ENCODE measurements at places on chromosomes 1 and 21.
A peak's percentile ranks its signal among the peaks of the same experiment; 100 is the strongest.

DNA sequence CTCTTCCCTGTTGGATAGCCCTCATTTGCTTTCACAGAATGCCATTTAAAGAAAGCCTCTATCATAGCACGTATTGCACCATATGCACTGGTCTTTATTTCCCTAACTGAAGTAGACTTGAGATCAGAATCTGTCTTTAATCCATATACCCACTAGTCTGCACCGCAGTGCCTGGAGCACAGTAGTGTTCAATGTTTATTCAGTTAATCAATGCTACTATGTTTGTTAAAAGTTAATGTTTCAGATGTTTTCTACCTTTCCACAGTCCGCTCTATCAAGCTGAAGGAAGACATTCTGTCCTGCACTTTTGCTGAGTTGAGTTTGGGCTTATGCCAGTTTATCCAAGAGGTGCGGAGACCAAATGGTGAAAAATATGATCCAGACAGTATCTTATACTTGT is 139.2 kb downstream of the ZMYM4 start:
- DNase-seq: no peak

DNA sequence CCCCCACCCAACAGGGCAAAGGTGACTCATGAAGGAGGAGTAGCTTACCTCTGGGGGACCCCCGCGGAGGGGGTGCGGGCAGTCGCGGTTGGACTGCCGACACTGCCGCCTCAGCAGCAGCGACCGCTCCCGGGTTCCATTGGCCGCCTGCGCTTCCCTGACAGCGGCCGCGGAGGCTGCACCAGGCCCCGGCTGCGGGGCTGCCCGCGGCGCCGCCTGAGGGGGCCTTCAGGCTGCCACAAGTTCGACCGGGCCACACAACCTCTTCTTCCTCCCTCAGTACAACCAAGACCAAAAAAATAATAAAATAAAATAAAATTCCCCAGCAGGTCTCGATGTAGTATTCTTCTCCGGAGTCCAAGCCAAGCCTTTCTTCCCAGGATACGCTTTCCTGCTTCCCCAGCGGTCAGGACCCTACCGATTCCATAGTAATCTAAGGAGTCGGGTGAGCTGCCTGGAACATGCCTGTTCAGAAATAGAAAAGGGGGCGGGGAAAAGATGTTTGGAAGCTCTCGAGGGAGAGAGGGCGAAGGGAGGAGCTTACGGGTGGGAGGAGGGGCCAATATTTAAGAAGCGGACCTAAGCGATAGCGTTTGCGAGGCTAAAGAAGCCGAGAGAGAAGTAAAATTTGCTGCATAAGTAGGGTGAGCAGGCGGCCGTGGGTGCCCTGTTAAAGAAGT is at the start of gene PI4KB:
PI4KB (minus strand) TSS at position 194 of the 680 bp plus-strand sequence. CDS start 10,935 bp downstream, outside the sequence.
- peak; percentile 97 for DNase-seq

- DNase-seq: no peak
Measured at GRCh38 chr1:94993931-94994645, 67.2 kb upstream of the CNN3 start.

DNA sequence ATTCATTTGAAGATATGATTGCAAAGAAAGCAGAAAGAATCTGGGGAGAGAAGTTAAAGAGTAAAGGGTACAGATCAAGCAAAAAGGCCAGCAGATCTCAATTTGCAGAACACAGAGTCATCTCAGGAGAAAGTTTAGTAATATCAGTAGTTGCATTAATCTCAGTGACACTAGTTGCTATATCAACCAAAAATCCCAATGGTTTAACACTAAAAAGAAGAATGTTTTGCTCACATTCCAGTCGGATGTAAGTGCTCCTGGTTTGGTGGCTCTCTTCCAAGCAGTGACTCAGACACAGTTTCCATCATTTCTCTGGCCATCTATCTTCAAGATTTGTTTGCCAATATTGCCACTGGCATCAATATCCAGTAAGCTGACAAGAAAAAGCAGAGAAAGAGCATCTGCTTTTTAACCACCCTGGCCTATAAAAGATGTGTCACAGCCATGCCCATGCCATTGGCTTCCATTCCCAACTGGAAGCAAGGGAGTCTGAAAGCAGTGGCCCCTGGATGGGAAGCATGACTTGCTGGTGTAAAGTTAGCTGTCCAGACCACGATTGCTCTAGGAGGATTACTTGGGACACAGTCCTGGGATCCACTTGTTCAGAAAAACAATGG is 45.5 kb upstream of the AIM2 start:
- DNase-seq: no peak

DNA sequence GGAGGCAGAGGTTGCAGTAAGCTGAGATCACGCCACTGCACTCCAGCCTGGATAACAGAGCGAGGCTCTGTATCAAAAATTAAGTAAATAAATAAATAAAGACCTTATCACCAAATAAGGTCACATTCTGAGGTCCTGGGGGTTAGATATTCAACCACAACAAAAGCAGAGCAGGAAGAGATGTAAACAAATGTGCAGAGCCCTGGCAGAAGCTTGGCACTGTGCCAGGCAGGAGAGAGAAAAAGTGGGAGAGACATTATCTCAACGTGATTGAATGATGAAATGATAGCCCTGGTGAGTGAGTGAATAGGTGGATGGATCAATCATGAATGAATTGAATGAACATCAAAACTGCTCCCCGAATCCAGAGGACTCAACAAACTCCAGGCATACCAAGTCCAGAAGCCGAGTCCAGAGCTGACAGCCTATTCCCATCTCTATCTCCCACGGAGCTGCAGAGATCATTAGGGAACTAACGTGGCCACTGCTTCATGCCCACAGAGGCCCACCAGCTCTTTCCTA is 150.7 kb downstream of the TOMM20 start:
- DNase-seq: peak; percentile 69

- DNase-seq: peak; percentile 57
Measured at GRCh38 chr1:112501810-112502641, 6.7 kb upstream of the WNT2B start.

GRCh38 chr1:31957701-31958674 is 19.8 kb upstream of the PTP4A2 start:
- no peak for DNase-seq

DNA sequence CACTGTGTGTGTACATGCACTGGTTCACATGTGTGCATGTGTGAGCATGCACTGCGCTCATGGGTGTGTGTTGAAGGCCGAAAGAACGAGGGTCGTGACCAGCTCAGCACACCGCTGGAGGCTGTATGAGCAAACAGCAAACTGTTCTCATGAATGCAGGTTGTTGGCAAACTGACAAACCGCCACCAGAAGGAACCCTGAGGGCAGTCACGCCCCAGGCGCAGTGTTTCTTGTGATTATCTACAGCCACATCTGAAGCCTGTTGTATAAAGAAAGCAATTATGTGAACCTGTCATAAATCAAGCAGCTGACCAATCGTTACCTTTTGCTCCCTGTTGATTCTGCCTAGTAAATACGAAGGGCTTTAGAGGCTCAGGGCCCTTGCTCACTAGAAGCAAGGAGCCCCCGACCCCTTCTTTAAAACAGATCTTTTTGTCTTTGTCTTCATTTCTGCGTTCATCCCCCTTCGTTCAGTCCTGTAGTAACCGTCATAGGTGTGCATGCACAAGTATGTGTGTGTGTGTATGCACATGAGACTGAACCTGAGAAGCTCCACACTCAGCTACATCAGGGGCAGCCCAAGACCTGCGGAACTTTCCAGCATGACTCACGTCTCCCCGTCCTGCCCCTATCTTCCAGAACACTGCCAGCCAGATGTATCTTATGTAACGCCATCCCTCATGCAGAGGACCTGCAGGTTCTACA is 16.8 kb upstream of the RIPK4 start:
- peak; percentile 94 for DNase-seq

GRCh38 chr1:173044656-173045055 is 6.1 kb downstream of the TNFSF18 start:
- DNase-seq: no peak

DNA sequence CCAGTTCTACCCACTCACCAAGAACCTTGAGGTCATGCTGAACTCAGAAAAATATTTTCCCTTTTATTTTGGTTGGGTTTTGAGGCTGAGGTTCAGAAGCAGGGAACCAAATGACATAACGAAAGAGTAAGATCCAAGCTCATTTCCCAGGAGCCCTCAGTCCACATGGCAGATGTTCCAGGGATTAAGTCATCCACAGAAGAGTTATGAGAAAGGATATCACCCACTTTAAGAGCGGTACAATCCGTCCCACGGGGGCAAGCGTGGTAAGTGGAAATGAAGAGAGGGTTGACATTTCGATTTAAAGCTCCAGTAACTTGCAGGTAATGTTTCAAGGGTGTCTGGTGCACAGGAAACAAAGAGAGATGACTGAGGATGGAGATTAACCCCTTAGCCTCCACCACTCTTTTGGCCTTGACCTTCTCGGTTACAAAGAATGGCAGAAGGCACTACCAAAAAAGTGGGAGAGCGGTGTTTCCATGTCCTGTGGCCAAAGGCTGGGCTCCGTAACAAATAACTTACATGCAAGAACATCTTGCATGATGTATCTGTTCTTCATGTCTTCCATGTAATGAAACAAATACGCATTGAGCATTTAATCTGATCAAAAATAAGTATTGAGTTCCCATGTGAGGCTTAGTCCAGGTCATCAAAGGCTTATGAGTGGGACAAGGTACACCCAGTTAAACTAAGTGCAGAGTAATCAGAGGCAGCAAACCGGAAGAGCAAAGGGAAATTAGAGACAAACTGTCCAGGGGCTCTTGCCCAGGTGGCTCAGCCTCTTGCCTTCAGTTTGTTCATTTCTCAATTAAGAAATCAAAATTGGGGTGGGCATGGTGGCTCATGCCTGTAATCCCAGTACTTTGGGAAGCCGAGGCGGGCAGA is 241.4 kb downstream of the TOMM20 start:
- no peak for DNase-seq

DNA sequence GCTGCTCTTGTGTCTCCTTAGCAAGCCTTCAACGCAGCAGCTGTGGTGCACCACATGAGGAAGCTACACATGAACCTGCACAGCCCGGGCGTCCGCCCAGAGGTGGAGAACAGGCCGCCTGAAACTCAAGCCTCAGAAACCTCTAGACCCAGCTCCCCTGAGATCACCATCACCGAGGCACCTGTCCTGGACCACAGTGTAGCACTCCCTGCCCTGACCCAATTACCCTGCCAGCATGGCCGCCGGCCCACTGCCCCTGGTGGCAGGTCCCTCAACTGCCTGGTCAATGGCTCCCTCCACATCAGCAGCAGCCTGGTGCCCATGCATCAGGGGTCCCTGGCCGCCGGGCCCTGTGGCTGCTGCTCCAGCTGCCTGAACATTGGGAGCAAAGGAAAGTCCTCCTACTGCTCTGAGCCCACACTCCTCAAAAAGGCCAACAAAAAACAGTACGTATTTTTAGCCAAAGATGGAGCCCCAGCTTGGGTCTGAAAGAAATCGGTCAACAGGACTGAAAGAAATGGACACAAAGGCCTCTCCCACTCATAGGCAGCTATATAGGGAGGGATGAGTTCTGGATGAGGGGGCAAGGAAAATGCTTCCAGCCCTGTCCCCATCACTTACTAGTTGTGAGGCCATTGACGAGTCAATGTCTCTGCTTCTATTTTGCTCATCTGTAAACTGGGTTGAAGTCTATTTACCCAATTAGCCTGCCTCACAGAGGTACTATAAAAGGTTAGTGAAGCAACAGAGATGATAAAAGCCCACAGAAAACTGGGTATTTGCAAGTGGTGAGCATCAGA is 28.5 kb downstream of the CAMK1G start:
- DNase-seq: no peak

- peak; percentile 73 for DNase-seq
Measured at GRCh38 chr1:93847811-93848288, 31.2 kb downstream of the DNTTIP2 start.

DNA sequence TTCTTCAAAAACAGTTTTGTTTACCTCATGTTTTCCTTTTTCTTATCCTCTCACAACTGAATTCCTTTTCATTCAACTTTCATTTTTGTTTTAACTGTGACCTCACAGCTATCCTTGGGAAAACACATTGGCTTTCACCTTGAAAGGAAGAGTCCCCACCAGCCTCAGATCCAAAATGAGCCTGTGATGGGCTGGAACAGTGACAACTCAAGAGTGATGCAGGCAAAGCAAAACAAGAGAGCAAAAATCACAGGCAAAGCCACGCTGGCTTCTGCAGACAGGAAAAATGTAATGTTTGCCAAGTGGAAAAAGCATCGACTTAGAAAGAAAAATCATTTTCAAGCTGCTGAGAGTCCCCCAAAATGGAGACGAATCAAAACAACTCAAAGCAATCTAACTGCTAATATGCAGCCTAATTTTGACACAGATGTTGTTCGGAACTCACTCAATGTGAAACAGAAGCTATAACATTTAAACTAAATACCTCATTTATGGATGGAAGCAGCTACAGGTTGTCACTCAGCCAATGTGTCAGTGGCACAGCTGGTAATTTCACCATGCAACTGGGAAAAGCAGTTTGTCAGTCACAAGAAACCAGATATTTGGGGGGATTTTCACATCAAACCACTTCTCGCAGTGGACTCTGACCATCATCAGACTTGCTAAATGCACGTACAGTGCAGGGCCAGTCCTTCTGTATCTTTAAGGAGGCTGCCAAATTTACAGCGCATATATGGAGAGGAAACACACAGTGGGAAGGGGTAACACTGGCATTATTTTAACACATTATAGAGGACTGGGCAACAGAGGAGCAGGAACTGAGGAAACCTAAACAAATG is 50.7 kb downstream of the ALG14 start:
- DNase-seq: no peak

DNA sequence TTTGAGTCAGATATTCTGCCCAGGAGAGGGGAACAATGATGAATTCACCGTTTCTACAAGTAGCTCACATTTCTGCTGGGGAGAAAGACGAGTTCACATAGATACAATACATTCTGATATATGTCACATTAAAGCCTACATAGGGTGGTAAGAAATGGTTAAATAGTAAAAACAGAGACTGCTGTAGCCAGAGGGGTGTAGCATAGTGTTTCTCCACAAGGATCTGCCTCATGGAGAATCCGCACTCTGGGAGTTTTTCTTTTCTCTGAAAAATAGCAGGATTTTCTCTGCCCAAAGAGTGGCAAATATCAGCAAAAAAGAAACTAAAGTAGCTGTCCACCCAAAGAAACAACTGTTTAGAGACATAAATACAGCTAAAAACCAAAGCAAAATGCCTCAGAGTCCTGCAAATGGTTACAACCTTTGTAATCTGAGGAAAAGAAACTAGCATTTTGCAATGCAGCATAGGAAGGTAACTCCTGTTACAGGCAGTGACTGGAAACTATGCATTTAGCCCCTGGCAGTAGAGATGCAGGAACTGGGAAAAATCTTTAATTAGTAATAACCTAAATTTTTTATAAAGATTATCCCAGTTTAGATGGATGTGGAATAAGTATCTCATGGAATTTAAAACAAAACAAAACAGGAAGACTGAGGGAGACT is 1126.7 kb upstream of the ADGRL2 start:
- DNase-seq: no peak

DNA sequence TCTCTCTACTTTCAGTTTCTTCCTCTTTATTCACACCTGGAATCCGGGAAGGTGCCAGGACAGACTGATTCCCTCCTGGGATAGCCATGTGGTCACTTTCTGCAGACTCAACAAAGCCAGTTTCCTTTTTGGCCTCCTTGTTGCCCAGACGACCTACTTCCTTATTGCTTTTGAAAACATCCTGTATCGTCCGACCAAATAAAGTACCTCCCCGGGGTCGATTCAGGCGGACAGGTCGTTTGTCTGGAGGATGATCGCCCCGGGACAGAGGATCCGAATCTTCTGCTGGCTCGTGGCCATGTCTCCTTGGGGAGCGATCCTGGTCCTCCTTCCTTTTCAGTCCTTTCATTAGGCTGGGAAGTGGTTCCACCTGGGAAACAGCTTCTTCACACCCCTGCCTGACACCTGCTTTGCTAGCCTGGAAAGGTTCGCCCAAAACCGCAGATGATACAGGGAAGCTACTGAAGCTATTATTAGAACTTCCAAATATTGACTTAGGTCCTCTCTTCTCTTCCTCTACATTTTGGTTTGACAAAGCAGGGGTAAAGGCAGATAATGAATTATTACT is 1.2 kb downstream of the MCM3AP start:
- no peak for DNase-seq

GRCh38 chr1:13617108-13617507 is 33.5 kb downstream of the PDPN start:
- no peak for DNase-seq

Data from LoVo (cell line).